ENCODE measurements at places on chromosomes 3 and 15. TPM values are rescaled to one million over a fixed set of nuclear protein-coding genes. Genes with fewer than 3 reads are reported as not detected.
A peak's percentile ranks its signal among the peaks of the same experiment; 100 is the strongest.

DNA sequence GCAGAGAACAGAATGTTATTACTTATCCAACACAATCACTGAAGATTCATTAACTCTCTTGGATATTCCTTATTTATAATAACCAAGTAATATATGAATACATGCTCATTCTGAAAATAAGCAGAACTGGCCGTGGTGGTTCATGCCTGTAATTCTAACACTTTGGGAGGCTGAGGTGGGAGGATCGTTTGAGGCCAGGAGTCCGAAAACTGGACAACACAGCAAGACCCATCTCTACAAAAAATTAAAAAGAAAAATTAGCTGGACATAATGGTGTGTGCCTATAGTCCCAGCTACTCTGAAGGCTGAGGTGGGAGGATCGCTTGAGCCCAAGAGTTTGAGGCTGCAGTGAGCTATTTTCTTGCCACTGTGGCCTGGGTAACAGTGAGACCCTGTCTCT lies 25.9 kb downstream of the RNF168 start:
- peaks cover 73% of the 10 kb centered on the region for H3K36me3 ChIP-seq
- no peak overlapping the region for H3K27ac ChIP-seq
- no peak for DNase-seq
- H3K4me3 ChIP-seq = no peak overlapping the region
- no peaks in the 10 kb centered on the region for H3K27me3 ChIP-seq

The ZKSCAN7 gene
- 0.20 TPM for total RNA-seq

- no peaks in the 10 kb centered on the region for H3K4me1 ChIP-seq
- no peak overlapping the region for H3K27ac ChIP-seq
- no peaks in the 10 kb centered on the region for H3K36me3 ChIP-seq
- no peaks in the 10 kb centered on the region for H3K27me3 ChIP-seq
These were observed 489.4 kb upstream of the IL12A start for GRCh38 chr3:159499031-159499793.

The ADAMTSL3 gene
- total RNA-seq = not detected

DNA sequence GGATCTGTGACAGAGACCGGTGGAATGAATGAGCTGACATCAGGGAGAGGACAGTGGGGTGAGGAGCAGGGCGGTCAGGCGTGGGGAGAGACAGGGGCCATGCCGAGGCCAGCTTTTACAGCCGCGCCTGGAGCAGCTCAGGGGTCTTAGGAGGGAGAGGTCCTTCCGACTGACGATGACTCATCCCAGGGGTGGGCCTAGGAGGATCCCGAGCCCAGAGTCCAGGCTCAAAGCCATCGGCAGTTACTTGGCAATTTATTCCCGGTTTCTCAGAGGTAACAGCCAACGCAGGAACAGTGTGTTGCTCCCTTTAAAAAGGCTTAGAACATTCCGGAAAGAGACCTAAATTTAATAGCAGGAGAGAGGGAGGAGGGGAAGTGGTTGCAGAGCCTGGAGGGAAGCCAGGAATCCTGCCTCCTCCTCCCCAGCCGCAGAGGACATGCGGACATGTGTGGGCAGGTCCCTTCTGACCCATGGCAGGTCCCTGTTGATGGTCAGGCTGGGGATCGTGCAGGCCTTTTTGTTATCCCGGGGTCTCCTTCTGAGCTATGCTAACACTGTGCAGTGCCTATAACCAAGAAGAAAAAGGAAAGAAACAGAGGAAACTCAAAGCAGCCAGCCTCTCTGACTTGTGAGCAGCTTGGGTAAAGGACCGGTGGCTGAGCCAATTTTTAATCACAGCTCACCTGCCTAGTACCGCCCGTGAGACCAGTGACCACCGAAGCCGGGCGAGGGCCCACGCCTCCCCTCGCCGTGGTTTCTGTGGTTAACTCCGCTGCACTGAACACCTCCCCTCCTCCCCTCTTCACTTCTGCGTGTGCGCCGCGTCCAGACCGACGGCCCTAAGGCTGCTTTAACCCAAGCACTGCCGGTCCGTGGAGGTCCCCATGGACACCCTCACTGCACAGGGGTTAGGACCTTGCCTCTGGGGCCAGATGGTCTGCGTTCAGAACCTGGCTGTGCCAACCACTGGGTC lies 392.4 kb upstream of the PROK2 start:
- H3K4me3 ChIP-seq = no peak overlapping the region
- no peak overlapping the region for H3K27ac ChIP-seq
- H3K27me3 ChIP-seq = peaks cover 10% of the 10 kb centered on the region

GRCh38 chr15:85777250-85778106 lies 17.2 kb downstream of the KLHL25 start:
- no peak overlapping the region for H3K4me3 ChIP-seq
- no peak for DNase-seq
- H3K27me3 ChIP-seq = no peaks in the 10 kb centered on the region

DNA sequence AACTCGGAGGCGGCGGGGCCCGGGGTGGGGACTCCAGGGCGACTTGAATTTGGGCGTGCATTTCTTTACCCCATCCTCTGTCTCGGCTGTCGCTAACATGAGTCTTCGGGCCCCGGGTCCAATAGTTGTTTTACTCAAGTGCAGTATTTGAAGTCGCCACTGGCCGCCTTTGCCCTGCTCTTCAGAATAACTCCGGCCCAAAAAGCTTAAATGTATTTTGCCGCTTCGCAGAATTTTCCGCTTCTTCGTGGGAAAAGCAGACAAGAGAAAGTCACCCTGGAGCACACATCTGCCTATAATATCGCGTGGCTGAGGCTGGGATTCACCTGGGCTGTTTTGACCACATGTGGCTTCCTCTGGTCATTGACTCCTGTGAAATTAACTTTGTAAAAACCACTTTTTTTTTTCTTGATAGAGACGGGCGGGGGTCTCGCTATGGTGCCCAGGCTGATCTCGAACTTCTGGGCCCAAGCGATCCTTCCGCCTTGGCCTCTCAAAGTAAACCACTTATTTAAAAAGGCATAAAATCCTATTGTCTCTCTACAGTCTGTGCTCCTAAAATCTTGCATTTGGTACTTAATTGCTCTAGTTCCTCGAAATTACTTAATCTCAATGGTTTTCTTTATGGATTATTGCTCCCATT lies 676 bp downstream of the CNOT10 start:
- no peak for DNase-seq
- H3K36me3 ChIP-seq = peaks cover 3% of the 10 kb centered on the region
- H3K27ac ChIP-seq = peak overlapping the region; percentile 82

GRCh38 chr3:10376353-10376752 lies 55.4 kb upstream of the SEC13 start:
- no peak overlapping the region for H3K4me3 ChIP-seq
- no peaks in the 10 kb centered on the region for H3K36me3 ChIP-seq
- no peaks in the 10 kb centered on the region for H3K4me1 ChIP-seq
- H3K27ac ChIP-seq = no peak overlapping the region

DNA sequence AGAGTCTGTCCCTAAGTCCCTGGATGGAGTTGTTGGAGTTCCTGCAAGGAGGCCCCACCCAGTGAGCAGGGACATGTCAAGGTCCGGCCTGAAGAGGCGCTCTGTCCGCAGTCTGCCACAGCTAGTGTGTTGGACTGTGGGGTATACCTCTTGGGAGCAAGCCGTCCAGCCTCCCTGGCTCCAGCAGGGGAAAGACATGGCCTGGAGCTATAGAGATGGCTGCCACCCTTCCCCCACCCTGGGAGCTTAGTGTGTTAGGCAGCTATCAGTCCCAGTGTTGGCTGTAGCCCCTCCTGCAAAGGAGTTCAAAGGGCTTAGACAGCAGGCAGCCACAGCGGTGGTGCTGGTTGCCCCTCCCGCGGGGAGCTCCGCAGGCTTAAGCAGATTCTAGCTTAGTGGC lies 20.3 kb downstream of the IMPG2 start:
- no peak for DNase-seq
- H3K4me1 ChIP-seq = no peaks in the 10 kb centered on the region
- no peaks in the 10 kb centered on the region for H3K27me3 ChIP-seq
- H3K36me3 ChIP-seq = no peaks in the 10 kb centered on the region

- H3K4me3 ChIP-seq = no peak overlapping the region
- H3K4me1 ChIP-seq = peaks cover 33% of the 10 kb centered on the region
- H3K27me3 ChIP-seq = no peaks in the 10 kb centered on the region
These were observed 5.0 kb downstream of the NUDT16 start for GRCh38 chr3:131386429-131387165.

The IQCH gene
- 0.85 TPM for total RNA-seq

The B3GNT5 gene
- 0.73 TPM for total RNA-seq

DNA sequence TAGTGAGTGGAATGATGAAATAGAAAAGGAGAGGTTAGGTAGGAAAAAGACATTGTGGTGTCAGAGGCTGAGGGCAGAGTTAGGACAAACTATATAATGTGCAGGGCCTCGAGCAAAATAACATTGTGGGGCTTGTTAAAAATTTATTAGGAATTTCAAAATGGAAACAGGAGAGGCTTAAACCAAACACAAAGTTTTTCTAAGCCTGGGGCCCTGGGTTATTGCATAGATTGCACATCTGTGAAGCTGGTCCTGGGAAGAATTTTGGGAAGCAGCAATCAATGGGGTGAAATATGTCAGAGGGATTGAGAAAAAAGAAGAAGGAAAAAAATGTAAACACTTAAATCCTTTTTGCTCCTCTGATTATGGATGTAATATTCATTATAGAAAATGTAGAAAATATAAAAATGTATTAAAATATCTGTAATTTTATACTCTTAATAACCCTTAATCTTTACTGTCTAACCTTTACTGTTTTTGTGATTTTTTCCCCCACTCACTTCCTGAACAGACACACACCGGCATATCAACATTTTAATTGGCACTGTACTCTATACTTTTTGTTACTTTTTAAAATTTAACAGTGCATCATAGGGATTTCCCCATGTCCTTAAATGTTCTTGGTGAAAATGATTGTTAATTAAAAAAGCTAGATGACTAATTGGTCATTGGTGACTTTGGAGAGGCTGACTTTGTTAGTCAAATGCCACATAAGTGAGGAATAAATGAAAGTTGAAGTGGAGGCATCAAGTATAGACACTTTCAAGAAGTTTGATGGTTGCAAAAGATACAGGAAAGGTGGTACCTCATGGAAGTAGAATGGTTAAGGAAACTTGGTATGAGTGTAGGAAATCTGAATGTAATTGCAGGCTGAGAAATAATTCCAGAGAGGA lies 183.4 kb downstream of the NFKBIZ start:
- no peaks in the 10 kb centered on the region for H3K36me3 ChIP-seq
- H3K4me1 ChIP-seq = no peaks in the 10 kb centered on the region
- no peak for DNase-seq
- no peaks in the 10 kb centered on the region for H3K27me3 ChIP-seq
- H3K4me3 ChIP-seq = no peak overlapping the region

GRCh38 chr3:175153595-175153994 lies 294.5 kb downstream of the NAALADL2 start:
- no peak for DNase-seq
- H3K36me3 ChIP-seq = no peaks in the 10 kb centered on the region
- H3K4me3 ChIP-seq = no peak overlapping the region
- no peaks in the 10 kb centered on the region for H3K27me3 ChIP-seq

DNA sequence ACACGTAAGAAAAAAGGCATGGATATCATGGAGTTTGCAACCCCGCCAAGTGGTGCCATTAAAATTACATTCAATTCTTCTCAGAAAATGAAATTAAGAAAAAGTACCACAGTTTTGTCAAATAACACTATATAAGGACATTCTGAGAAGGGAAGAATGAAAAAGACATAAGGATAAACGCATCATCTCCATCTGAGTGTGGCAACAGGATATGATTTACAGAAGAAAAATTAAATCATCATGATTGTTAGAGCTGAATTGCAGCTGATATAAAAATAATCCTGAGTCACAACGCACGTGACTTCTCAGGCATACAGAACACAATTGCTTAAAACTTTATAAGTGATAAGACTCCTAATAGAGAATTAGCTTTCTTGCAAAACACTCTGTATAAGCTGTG lies 133.8 kb downstream of the GREM1 start:
- H3K27ac ChIP-seq = no peak overlapping the region
- H3K27me3 ChIP-seq = no peaks in the 10 kb centered on the region
- H3K4me1 ChIP-seq = no peaks in the 10 kb centered on the region

DNA sequence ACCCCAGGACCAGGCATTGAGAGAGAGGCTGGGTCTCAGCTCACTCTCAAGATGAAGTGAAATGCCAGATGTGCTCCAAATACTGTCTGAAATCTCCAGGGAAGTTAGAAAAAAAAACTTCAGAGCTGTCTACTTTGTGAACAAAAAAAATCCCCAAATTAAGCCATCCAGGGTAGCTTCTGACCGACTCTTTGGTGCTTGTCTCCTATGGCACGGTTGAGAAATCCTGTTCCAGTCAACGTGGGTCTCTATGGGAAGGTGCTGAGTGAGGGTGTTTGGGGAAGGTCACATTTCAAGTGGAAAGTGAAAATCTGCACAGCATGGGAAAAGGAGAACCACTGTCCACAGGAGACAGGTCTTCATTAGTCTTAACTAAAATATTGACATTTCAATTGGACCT lies 322.5 kb upstream of the CFAP20DC start:
- peaks cover 7% of the 10 kb centered on the region for H3K4me1 ChIP-seq
- no peaks in the 10 kb centered on the region for H3K36me3 ChIP-seq
- H3K27ac ChIP-seq = no peak overlapping the region
- DNase-seq = no peak

- no peak overlapping the region for H3K4me3 ChIP-seq
- no peak for DNase-seq
- H3K4me1 ChIP-seq = no peaks in the 10 kb centered on the region
- no peaks in the 10 kb centered on the region for H3K27me3 ChIP-seq
- H3K27ac ChIP-seq = no peak overlapping the region
These were observed 9.9 kb downstream of the ZBED2 start for GRCh38 chr3:111585217-111585616.

DNA sequence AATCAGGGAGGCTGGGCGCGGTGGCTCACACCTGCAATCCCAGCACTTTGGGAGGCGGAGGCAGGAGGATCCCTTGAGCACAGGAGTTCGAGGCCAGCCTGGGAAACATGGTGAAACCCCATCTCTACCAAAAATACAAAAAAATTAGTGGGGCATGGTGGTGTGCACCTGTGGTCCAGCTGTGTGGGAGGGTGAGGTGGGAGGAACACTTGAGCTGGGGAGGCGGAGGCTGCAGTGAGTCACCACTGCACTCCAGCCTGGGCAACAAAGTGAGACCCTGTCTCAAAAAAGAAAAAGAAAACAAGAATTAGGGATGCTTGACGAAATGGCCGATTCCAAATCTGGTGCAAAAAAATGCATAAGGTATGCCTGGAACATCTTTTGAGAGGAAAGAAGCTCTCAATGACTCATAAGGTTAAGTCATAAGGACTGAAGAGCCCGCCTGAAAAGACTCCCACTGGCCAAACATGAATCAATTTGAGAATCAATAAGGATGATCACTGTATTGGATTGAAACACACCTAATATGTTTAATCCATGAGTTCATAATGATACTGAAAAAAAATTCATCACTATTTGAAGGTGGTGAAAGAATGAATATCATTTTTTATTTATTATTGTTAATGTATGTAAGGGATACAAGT lies 27.7 kb downstream of the BLM start:
- H3K36me3 ChIP-seq = no peaks in the 10 kb centered on the region
- H3K27ac ChIP-seq = no peak overlapping the region
- no peaks in the 10 kb centered on the region for H3K4me1 ChIP-seq
- H3K4me3 ChIP-seq = no peak overlapping the region

The CILP gene
- total RNA-seq = 0.33 TPM

The SGO1 gene
- not detected for total RNA-seq

All from CD4-positive, alpha-beta T cell (primary cell).